A549 treated with DMSO at 1 μM for 4 hours (cell line): ENCODE measurements at places on chromosomes 16 and 17. TPM values are rescaled to one million over a fixed set of nuclear protein-coding genes. Genes with fewer than 3 reads are reported as not detected.

TEKT1 gene
- total RNA-seq: 0.05 TPM in 1 of 5 replicates, not detected in the others

KRT31 gene
- not detected in 5 replicates for total RNA-seq

GPRC5C gene
- 61.8 to 88.6 TPM (median 75.6 TPM) in 5 replicates for total RNA-seq

KIF19 gene
- not detected in 5 replicates for total RNA-seq

CENPT gene
- total RNA-seq: 27.0 to 30.7 TPM (median 29.1 TPM) in 5 replicates
